ENCODE measurements at places on chromosomes 7 and 10. TPM values are rescaled to one million over a fixed set of nuclear protein-coding genes. Genes with fewer than 3 reads are reported as not detected.

Gene LIPN
- total RNA-seq, result not detected

Gene LRRC18
- total RNA-seq, result 0.48 TPM

Gene FKBP6
- 0.72 TPM for total RNA-seq

Gene CCDC186
- total RNA-seq, result 42.6 TPM

Gene HGF
- total RNA-seq, result 57.1 TPM

Gene ABCC2
- total RNA-seq, result 0.72 TPM

Gene CHST15
- total RNA-seq, result 12.5 TPM

Gene KLF14
- 0.48 TPM for total RNA-seq

All from umbilical cord (tissue), 2 donors.